ENCODE measurements at places on chromosomes 6 and 20. TPM values are rescaled to one million over a fixed set of nuclear protein-coding genes. Genes with fewer than 3 reads are reported as not detected.

DNA sequence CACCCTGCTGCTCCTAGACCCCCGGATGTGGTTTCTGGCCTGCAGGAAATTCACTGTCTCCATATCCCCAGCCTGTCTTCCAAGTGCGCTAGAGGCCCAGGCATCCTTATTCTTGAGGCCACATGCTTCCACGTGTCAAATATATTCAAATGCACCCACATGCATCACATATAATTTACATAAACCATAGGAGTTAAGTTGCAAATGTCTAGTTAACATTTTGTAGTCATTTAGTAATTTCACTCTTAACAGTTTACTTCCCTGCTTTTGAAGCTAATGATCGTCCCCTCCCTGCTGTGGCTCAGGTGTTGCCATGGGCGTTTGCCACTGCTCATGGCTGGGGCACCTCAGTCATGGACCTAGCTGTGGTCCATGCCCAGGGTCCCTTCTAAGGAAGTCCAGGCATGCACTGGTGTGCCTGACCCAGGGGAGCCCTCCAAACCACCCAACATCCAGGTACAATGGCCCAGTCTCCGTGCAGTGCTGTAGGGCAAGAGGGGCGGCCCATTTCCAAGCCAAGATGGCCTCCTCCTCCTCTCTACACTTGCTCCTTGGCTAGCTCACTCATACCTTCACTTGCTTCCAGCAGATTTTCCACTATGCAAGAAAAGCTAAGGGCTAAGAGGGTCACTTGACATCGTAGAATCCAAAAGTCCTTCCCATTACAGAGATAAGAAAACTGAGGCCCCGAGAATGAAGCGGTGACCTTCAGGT lies 42.4 kb downstream of the FGD2 start:
- no peak for DNase-seq

DNA sequence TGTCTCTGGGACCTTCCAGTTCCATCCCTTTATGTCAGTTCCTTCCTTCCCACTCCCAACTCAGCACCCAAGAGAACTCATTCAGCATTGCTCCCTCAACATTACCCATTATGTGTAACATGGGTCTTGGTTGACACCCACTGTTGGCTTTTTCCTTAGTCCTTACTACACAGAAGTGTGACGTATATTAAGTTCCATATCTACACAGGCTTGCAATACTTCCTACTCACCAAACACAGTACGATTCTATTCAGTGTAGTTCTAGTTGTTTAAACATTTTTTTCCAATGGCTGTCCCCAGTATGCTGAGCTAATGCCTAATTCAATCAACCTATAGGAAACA lies 37.7 kb downstream of the ARHGAP18 start:
- DNase-seq = no peak

DNA sequence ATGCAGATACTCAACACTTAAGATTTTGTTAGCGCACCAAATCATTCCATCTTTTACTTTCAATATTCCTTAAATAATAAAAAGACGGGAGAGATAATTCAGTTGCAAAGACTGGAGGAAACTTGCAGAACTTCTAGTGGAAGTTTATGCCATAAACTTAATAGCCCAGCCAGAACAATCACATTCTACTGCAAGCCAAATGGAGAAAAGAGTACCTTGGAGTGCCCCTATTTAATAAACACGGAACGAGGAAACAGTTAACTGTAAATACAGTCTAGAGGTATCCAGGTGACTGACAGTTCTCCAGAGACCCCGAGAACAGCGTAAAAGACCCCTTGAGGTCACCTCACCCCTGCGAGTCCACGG lies 635 bp downstream of the SLC35B3 start:
- DNase-seq = no peak

DNA sequence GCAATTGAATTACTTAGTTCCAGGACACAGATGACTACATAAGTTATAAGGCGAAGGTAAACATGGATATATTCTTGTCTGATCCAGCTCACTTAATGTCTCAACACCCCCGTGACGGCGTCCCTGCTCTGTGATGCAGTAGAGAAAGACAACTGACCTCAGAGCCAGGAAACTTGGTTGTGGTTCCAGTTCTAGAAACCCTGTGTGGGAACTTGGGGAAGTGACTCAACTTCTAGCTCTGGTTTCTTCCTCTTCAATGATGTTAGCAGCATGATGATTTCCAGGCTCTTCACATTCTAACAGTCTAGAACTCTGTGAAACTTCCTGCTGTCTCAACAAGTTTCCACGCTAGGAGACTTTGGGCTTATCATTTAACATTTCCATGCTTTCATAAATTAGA lies 18.4 kb downstream of the LAMA4 start:
- peak; percentile 83 for DNase-seq

DNA sequence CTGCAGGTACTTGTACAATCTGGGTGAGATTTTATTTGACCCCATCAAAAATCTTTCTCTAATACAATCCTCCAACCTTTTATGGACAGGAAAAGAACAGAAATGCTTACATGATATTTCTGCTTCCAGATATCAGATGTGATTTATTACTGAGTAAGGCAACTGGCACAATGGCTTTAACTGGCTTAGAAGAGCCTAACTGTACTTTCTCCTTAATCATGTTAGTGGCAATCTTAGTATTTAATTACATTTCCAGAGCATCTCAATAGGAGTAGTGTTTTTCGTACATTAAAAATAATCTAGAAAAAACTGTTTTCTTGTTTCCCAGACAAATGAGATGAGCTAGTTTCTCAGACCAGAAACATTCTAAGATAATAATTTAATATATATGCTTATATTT lies 251.6 kb downstream of the KCNQ5 start:
- DNase-seq = no peak

GRCh38 chr6:120675886-120676285 lies 658.4 kb downstream of the TBC1D32 start:
- no peak for DNase-seq

- peak; percentile 77 for DNase-seq
Observed at GRCh38 chr6:138691595-138692057, 81.9 kb upstream of the CCDC28A start.

GRCh38 chr6:85464722-85465150 lies 14.9 kb downstream of the NT5E start:
- DNase-seq = peak; percentile 98

GRCh38 chr6:157368359-157369049 lies 12.5 kb upstream of the ZDHHC14 start:
- no peak for DNase-seq

- DNase-seq = no peak
Observed at GRCh38 chr6:100724222-100724621, 156.9 kb downstream of the ASCC3 start.

GRCh38 chr20:3199206-3199605 lies 5.3 kb downstream of the DDRGK1 start:
- DNase-seq = no peak

GUCA1A gene
- total RNA-seq = under 0.01 TPM

GCNT2 gene
- total RNA-seq = 0.90 TPM

WFDC12 gene
- not detected for total RNA-seq

ZNF165 gene
- total RNA-seq = 0.28 TPM

All from IMR-90 (cell line).